ENCODE measurements at places on chromosomes 5 and 9.

GRCh38 chr5:168681556-168682183 lies 102.5 kb upstream of the PANK3 start:
- no peak for DNase-seq

DNA sequence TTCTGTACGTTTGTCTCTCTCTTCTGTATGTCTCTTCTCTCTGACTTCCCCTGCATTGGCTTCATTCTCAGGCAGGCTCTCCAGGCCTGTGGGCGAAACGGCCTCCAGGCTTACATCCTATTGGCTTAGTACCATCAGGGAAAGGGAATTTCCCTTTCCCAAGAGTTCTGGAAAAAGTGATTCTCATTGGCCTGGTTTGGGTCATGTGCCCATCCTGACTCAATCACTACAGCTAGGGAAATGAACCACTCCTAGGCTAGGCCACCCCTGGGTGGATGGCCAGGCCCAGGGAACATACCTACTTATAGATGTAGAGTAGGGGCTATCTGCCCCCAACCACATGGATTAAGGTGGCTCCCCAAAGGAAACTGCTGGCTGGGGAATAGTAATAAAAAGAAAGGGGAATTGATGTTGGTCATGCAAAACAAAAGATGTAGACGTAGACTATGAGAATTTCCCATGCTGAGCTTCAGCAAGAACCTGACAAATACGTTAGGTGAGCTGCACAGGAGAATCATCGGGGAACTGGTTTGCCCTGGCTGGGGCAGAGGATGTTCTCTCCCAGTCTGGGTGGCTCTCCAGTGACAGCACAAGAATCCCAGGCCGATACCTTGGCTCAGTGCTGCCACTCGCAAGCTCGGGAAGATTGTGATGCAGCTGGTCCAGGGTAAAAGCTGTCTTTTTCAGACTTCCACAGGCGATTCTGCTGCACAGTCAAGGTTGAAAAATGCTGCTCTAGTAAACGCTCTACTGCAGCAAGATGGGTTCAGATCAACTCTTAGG lies 3.7 kb upstream of the EGR1 start:
- DNase-seq = no peak

GRCh38 chr5:173887610-173888472 lies at the start of gene CPEB4:
Gene CPEB4, plus strand, starts transcription at chr5:173888349. Its CDS starts 1,385 bp downstream, at chr5:173889734.
- DNase-seq = peak; percentile 98

GRCh38 chr5:9789777-9790176 lies 159.6 kb upstream of the TAS2R1 start:
- DNase-seq = no peak

DNA sequence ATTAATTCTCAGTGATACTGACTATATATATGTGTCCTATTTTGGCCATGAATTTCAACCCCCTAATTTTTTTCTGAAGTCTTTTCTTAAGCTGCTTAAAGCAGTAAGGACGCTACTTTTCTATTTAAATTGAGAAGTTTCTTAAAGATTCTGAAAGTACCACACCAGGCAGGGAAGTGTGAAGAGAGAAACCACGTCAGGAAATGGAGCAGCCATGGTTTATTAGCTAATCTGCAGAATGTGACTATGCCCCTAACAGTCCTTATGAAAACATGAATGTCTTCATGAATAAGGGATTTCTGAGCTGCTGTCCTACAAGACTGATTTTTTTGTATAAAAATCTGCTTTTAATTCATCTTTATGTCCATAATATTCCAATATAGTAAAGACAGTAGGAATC lies 1724.3 kb upstream of the C9orf72 start:
- no peak for DNase-seq

GRCh38 chr9:134071149-134071548 lies 3.3 kb upstream of the BRD3 start:
- no peak for DNase-seq

DNA sequence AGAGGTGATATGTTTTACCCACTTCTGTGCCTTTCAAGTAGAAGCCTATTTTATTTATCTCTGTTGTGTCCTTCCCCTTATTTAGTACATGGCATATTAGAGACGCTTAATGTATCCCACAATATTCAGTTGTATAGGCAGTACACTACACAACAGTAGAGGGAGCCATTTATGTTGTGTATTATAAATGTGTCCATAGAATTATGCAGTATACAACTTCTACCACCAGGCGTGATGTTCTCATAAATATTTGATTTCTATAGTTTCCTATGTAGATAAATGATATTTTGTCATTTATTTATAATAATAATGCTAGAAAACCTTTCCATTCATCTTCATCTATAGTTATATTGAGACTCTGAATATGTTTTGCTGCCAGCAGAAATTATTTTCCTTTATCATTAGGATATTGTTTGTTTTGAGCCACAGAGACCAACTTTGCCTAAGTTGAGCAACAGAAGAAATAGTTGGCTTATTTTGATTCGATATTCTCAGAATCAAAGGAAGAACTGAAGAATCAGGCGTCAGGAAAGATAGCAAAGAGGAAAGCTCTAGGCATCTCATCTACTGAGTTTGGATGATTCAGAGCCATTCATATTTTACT lies 81.7 kb downstream of the ADAMTS19 start:
- no peak for DNase-seq

DNA sequence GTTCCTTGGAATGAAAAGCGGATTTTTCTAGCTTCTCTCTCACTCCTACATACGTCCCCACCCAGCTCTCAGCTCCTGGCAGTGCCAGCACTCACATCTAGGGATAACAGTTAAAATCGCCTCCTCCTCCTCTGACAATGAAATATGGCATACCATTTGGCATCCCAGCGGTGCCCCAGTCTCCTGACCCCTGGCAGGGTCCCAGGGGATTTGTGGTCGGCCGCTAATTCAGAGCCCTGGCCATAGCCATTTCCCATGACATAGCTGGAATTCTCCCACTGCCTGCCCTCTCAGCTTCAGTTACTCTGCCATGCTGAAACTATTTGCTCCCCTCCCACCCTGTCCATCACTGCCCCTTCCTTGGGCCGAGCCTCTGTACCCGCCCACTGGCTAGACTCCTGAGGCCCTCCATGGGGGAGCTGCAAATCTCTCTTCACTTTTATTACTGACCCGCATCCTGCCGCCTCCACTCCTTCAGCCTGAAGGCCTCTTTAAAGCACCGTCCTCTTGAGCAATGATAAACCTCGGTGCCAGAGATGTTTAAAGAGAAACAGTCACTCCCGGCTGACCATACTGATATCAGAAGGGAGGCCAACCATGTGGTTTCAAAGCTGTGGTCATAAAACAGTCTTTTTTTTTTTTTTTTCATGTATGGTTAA lies 139.8 kb downstream of the SLIT3 start:
- DNase-seq = no peak

DNA sequence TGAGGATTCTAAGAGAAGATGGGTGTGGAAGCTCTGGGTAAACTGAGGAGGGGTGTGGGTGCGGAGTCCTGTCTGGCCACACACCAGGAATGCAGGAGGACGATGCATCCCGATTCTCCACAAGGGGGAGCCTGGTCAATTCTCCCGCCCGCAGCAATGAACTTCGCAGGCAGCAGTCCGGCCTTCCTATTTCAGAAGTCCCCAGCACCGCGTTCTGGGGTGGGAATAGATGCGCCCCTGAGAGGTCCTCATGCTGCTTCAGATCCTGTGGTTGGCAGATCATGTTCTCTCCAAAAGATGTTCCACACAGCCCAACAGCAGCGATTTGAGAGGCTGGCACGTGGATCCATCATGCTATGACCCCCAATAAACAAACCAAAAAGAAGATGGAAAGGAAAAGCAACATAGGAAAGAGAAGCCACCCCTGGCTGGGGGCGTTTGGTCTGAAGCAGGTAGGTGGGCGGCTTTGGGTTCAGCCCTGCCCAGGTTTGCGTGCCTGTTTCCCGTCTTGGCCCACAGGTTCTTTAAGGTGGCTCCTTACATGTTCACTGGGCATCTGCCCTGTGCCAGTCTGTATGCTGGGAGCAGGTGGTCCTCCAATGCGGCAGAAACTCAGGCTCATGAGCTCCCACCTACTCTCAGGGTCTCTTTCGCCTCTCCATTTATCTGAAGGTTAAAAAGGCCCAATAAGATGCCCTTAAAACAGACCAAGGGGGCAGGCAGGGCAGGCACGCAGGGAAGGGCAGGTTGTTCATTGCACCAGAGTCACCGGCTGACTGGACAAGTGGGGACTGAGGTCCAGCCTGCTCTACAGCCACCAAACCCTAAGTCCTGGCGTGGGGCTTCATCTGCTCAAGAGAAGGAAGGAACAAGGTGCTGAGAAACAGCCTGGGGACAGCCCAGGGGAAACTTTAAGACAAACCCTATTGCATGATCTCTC lies 171.6 kb downstream of the PAX5 start:
- DNase-seq = no peak

GRCh38 chr5:78103232-78103918 lies 191.1 kb downstream of the AP3B1 start:
- no peak for DNase-seq
